Right ventricle myocardium superior (tissue), 1 donor: ENCODE measurements at places on chromosomes 13 and 19. TPM values are rescaled to one million over a fixed set of nuclear protein-coding genes. Genes with fewer than 3 reads are reported as not detected.

The PSG5 gene
- total RNA-seq = not detected

The FSD1 gene
- not detected for total RNA-seq

DNA sequence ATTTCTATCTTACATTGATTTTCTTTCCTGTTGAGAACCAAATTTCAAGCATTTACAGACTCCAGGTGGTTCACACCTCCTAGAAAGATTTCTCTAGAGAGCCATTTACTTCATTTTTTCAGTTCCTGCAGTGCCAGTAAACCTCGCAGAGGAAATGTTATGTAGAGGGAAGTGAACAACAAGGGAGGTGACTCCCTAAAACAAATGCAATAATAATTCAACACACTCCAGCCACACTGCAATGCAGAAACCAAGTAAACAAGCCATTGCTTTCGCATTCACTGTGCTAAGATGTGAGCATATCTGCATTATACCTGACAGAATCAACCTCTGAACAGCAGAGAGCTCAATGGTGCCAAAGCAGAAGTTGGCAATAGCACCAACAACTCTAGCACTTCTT, 215.1 kb downstream of the RBM26 start:
- DNase-seq = no peak

The ZNF628 gene
- total RNA-seq = 4.7 TPM

The ZNF837 gene
- total RNA-seq = 0.13 TPM

The SEMA6B gene
- 15.0 TPM for total RNA-seq

GRCh38 chr19:52297601-52298364, 814 bp downstream of the ZNF480 start:
- no peak for DNase-seq

- DNase-seq = peak; percentile 90
Observed at GRCh38 chr19:16446724-16447368, 24.9 kb downstream of the EPS15L1 start.

GRCh38 chr19:4319067-4319718, 14.8 kb downstream of the FSD1 start:
- DNase-seq = no peak

DNA sequence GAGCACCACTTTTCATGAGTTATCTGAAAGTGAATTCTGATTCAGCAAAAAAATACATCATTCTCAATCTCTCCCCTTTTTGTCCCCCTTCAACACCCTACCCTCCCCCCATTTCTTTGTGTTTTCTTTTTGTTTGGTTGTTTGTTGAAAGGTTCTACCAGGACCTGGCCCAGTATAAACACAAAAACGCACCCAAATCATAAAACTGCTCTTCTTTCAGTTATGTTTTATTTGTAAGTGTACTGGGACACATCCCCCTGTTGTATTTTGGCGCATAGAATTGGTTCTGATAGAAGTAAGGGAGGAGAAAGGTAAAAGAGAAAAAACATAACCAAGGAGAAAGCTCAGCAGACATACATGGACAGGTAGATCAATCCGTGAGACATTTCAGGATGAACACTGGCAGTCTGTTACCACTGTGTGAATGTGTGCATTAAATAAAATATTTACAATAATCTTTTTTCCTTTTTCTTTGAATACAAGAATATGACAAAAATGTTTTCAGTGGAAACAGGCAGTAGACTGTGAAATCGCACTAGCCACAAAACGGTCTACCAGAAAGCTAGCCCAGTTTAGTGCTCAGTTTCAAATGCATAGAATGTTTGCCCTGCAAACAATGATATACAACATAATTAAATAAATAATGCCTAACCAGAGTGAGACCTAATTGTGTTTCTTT, 4.2 kb downstream of the POU4F1 start:
- no peak for DNase-seq

The TTC9B gene
- not detected for total RNA-seq

DNA sequence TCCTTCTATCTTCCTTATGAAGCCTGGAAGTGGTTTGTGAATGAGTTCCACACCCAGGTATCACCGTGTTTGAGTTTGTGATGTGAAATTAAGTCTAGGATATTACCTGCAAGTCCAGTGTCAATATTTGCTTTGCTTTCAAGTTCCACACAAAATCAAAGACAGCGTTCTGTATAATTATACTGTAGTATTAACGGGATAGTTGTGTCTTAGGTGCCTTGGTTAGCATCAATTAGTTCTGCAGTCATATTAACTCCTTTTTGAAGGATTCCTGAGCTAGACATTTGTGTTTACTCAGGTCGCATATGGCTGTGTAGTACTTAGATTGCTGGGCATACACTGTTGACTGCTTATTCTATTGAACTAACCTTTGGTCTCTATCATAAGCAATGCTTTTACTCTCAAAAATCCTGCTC, 54.4 kb downstream of the ERCC5 start:
- no peak for DNase-seq

GRCh38 chr13:26721251-26722121, 39.1 kb downstream of the GPR12 start:
- peak; percentile 48 for DNase-seq

DNA sequence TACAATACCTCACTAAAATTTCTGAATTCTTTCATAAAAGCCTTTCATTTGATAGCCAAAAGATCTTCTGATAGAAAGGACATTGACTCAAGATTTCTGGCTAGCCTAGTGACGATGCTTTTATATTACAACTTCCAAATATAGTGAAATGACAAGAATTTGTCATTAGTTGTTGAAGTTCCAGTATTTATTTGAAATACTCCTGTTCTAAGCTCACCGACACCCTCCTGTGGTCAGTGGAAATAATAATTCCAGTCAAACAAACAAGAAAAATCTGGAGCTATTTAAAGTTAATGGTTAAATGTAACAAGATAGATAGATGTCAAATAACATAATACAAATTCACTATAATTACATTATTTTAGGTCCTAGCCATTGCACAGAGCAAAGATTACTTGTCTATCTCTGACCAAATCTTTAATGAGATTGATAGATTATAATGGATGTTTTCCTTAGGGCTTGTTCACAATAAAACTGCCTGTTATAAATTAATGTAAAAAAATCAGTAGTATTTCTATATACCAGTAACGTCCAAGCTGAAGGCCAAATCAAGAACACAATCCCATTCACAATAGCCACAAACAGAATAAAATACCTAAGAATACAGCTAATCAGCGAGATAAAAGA, 195.5 kb downstream of the RGCC start:
- DNase-seq = no peak

- no peak for DNase-seq
Observed at GRCh38 chr19:53161123-53161522, 2.3 kb upstream of the ZNF347 start.

DNA sequence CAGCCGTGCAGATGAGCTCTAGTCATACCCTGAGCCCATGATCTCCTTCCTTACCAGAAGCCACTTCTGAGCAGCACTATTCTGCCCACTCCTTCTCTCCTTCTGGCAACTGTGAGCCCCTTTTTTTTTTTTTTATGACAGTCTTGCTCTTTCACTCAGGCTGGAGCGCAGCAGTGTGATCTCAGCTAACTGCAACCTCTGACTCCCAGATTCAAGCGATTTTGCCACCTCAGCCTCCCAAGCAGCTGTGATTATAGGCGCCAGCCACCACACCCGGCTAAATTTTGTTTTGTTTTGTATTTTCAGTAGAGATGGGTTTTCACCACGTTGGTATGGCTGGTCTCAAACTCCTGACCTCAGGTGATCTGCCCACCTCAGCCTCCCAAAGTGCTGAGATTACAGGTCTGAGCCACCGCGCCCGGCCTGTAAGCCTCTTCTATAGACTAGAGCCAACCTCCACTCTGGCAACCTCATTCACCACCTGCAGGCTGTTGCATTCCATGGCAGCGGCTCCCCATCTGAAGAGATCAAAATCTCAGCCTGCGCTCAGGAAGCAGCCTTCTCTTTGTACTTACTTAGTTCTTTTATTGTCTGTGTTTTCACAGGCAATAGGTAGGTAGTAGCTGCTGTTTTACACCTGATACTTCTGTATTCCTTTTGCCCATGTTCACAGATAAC, 34.8 kb upstream of the NDFIP2 start:
- no peak for DNase-seq

DNA sequence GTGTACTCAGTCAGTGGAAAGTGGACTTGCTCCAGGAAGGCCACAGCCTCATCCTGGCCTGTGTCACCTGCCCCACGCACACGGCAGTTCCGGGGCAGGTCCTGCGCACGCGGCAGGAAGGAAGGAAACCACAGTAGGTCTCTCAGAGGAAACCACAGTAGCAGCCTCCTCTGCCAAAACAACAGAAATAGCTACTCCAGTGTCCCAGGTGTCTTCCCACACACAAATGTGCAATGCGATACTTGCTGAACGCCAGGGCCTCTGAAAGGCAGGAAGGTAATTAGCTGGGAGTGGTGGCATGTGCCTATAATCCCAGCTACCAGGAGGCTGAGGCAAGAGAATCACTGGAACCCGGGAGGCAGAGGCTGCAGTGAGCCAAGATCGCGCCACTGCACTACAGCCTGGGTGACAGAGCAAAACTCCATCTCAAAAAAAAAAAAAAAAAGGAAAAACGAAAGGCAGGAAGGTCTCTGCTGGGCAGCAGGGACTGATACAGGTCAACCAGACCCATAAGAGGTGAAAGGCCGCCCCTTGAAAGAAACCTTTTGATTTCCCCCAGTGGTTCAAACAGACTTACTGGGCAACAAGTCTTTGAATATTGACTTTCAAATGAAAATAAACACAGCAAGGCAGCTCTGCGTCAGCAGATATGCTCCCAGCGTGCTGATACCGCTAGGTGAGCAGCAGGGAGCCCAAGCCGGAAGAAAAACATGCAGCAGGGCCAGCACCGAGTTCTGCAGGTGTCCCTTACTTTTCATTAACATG, 49.5 kb downstream of the CRYL1 start:
- no peak for DNase-seq

DNA sequence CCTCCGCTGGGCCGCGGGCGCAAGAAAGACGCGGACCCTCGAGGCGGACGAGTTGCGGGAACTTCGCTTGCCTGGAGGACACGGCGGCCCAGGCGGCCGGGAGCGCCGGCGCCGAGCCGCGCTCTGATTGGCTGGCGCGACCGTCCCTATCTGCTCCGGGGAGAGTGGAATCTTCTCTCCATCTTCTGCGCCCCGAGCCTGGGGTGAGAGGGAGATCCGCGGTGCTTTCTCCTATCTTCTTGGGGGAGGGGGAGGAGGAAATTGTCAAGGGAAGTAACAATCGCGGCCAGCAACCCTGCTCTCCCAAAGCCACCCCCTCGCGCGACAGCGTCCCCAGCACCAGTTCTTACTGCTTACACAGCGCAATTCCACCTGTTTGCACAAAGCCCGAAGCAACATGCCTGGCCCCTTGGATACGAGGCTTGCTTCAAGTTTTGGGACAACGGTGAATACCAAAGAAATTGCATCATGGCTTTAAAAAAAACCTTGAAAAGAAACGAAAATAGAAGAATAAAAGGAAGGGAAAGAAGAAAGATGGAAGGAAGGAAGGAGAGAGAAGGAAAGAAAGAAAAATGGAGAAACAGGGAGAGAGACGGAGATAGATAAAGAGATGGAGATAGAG, 4.8 kb downstream of the SOX21 start:
- no peak for DNase-seq
